ENCODE measurements at places on chromosomes 16 and 17. TPM values are rescaled to one million over a fixed set of nuclear protein-coding genes. Genes with fewer than 3 reads are reported as not detected.

The NUPR1 gene
- 163 TPM for total RNA-seq

GRCh38 chr16:88817785-88818574, 6.3 kb upstream of the APRT start:
- DNase-seq, result peak; percentile 52

GRCh38 chr17:10114931-10115535, 83.4 kb downstream of the GAS7 start:
- peak; percentile 50 for DNase-seq

DNA sequence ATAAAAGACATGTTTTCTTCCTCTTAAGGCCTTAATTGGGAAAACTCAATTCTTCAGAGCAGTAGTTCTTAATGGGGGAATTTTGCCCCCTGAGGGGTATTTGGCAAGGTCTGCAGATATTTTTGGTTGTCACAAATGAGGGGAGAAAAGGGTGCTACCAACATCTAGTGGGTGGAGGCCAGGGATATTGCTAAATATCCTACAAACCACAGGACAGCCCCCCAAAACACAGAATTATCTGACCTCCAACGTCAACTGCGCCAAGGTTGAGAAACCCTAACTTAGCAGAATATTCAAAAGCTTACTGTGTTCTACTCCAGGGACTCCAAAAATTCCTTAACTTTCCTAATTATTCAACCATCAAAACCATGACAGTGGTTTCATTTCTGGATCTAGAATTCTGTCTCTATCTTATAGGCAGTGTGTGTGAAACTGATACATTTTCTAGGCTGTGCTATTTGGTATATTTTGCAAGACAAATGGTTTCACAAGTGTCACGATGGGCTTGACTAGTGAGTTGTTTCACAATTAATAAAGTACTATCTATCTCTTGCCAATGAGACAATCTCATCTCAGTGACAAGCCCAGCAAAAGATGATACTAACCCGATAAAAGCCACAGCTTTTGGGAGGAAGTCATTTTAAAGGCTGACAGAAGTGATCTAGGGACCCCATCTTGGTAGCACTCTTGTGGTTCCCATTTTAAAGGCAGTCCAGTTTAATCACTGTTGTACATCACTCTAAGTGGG, 14.7 kb downstream of the TXNDC11 start:
- DNase-seq, result no peak

DNA sequence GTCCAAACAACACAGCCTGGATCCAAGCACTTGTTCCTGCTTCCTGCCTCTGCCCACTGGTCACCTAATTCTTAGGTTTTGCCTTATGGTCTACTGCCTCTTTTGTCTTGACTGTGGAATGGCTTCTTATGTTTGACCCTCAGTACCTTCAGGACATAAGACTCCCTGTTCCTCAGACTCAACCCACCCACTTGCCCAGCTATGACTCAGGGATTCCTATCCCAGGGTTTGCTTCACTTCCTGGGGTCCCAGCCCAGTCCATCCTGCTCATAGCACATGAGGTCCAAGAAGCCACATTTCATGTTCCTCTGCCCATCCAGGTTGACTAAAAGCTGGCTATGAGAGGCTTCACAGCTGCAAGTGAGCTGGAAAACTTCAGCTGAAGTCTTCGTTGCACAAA, 320.9 kb upstream of the CDH5 start:
- DNase-seq, result peak; percentile 38

GRCh38 chr17:76237859-76238313, 2.4 kb downstream of the RNF157 start:
- peak; percentile 54 for DNase-seq

GRCh38 chr16:85291302-85292148, 179.3 kb upstream of the CIBAR2 start:
- no peak for DNase-seq

Data from bronchial epithelial cell (primary cell).